ENCODE measurements at places on chromosomes 1 and 21.

GRCh38 chr1:222266223-222267196 is 281.4 kb downstream of the HHIPL2 start:
- no peak overlapping the region for H3K4me3 ChIP-seq
- H3K27ac ChIP-seq, result no peak overlapping the region
- no peak for DNase-seq
- no peaks in the 10 kb centered on the region for H3K36me3 ChIP-seq
- H3K27me3 ChIP-seq, result no peaks in the 10 kb centered on the region
- H3K4me1 ChIP-seq, result no peaks in the 10 kb centered on the region

DNA sequence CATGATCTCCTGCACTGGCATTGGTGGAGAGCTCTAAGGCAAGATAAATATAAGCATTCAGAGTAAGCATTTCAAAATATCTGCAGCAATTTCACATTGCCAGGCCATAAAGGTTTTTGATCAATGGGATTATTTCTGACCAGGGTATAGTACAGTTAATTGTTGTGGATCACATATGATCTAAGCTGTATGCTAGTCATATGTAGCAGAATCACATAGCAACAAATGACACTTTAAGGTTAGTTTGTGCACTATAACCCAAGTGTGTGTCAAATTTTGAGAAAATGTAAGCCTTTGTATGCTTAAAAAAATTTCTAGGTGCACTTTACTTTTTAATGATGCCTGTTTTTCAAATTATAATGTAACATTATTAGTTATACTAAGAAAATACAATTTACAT is 386.0 kb upstream of the ADAMTS5 start:
- H3K27ac ChIP-seq, result no peak overlapping the region
- no peak for DNase-seq
- no peaks in the 10 kb centered on the region for H3K27me3 ChIP-seq
- H3K4me1 ChIP-seq, result no peaks in the 10 kb centered on the region
- H3K4me3 ChIP-seq, result no peak overlapping the region

- H3K4me3 ChIP-seq, result no peak overlapping the region
- no peak overlapping the region for H3K27ac ChIP-seq
- DNase-seq, result no peak
Observed at GRCh38 chr21:38448671-38449385, 49.4 kb downstream of the ERG start.

DNA sequence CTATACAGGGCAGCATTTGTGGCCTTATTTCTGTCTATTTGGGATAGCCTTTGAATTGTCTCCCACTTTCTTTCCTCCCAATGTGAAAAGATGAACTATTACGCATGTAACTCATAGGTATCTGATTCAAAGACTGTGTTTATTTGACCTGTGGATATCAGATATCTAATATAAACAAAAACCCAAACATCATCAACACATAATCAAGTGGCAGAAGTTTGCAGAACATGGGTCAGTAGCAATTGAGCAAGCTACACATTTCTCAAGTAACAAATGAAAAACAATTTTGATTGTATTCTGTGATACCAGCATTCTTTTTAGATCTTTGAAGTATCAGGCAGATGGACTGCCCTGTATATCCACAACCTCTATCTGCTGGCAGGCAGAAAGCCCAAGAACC is 490.5 kb upstream of the ADGRL2 start:
- no peaks in the 10 kb centered on the region for H3K36me3 ChIP-seq
- no peaks in the 10 kb centered on the region for H3K4me1 ChIP-seq
- no peak for DNase-seq
- H3K4me3 ChIP-seq, result no peak overlapping the region
- H3K27me3 ChIP-seq, result no peaks in the 10 kb centered on the region
- H3K27ac ChIP-seq, result no peak overlapping the region

GRCh38 chr1:63828322-63829044 is 54.7 kb downstream of the ROR1 start:
- H3K36me3 ChIP-seq, result no peaks in the 10 kb centered on the region
- peaks cover 6% of the 10 kb centered on the region for H3K27me3 ChIP-seq
- H3K27ac ChIP-seq, result no peak overlapping the region
- H3K4me1 ChIP-seq, result no peaks in the 10 kb centered on the region

DNA sequence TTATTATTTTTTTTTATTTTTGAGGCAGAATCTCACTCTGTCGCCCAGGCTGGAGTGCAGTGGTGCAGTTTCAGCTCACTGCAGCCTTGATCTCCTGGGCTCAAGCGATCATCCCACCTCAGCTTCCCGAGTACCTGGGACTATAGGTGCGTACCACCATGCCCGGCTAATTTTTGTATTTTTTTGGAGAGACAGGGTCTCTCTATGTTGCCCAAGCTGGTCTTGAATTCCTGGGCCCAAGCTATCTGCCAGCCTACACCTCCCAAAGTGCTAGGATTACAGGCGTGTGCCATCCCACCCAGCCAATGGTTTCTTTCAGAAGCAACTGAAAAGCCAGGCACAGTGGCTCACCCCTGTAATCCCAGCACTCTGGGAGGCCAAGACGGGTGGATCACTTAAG is 2.3 kb downstream of the KRTCAP2 start:
- H3K36me3 ChIP-seq, result peaks cover 30% of the 10 kb centered on the region
- peaks cover 58% of the 10 kb centered on the region for H3K4me1 ChIP-seq
- DNase-seq, result no peak
- no peak overlapping the region for H3K4me3 ChIP-seq

DNA sequence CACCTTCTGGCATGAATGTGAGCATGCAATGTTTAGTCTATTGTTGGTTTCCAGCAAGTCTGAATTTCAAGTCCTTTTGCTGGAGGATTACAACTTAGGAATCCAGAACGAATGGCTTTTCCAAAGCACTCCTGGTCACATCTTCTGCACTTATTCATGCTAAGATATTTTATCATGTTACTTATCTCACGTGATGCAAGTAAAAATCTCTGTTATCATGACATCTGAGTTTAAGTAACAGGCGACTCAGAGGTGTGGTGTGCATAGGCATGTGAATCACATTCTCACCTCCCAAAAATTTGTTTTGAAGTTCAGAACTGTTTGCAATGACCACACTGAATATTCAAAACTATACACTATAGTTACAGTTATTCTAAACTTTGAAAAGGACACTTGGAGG is 204.8 kb upstream of the FGGY start:
- no peak for DNase-seq
- no peak overlapping the region for H3K4me3 ChIP-seq
- H3K36me3 ChIP-seq, result no peaks in the 10 kb centered on the region
- H3K27ac ChIP-seq, result no peak overlapping the region
- no peaks in the 10 kb centered on the region for H3K4me1 ChIP-seq

DNA sequence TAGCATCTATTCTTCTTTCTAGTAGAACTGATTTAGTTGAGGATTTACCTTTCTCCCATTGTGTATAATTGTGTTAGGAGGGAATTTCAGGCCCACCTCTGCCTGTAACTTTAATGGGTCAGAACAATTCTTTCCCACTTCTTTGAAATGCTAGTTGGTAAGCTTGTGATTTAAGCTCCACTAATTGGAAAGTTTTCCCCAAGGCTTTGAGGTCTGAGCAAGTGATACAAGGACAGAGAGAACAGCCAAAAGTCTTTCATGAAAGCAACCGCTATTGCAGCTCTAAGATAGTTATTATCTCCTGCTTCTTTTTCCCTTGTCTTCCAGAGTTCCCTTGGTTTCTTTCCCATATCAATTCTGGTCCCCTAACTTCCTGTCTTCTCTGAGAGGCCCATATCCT is 38.7 kb upstream of the PDC start:
- H3K4me1 ChIP-seq, result no peaks in the 10 kb centered on the region
- no peak for DNase-seq
- H3K4me3 ChIP-seq, result no peak overlapping the region
- H3K36me3 ChIP-seq, result no peaks in the 10 kb centered on the region

- H3K36me3 ChIP-seq, result no peaks in the 10 kb centered on the region
- no peak overlapping the region for H3K4me3 ChIP-seq
- peak overlapping the region; percentile 3 for H3K27ac ChIP-seq
- H3K27me3 ChIP-seq, result peaks cover 19% of the 10 kb centered on the region
- H3K4me1 ChIP-seq, result no peaks in the 10 kb centered on the region
- DNase-seq, result no peak
Observed at GRCh38 chr1:107480548-107481415, 339.9 kb downstream of the NTNG1 start.

DNA sequence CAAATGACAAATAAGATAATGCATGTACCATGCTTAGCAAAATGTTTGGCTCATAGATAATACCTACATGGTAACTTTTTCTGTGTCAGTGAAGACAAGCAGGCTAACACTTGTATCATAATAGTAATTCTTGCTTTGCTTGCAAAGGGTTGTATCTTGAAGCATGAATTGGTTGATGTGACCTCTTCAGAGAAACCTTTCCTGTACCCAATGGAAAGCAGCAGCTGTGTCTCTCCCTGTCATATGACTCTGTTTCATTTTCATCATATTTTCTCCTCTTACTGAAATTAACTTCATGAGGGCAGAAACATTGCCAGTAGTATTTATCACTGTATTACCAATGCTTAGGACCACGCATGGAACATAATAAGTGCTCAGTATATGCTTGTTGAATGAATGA is 4.4 kb downstream of the SH2D1B start:
- DNase-seq, result no peak
- H3K27ac ChIP-seq, result no peak overlapping the region
- no peak overlapping the region for H3K4me3 ChIP-seq

GRCh38 chr1:202835548-202836072 is 24.9 kb downstream of the PCAT6 start:
- peaks cover 60% of the 10 kb centered on the region for H3K4me1 ChIP-seq
- peak overlapping the region; percentile 38 for H3K4me3 ChIP-seq
- H3K27me3 ChIP-seq, result peaks cover 10% of the 10 kb centered on the region

- H3K4me1 ChIP-seq, result peaks cover 49% of the 10 kb centered on the region
- H3K36me3 ChIP-seq, result peaks cover 62% of the 10 kb centered on the region
- no peak for DNase-seq
- H3K4me3 ChIP-seq, result no peak overlapping the region
- no peak overlapping the region for H3K27ac ChIP-seq
Observed at GRCh38 chr1:89865498-89866382, 44.9 kb downstream of the LRRC8D start.

DNA sequence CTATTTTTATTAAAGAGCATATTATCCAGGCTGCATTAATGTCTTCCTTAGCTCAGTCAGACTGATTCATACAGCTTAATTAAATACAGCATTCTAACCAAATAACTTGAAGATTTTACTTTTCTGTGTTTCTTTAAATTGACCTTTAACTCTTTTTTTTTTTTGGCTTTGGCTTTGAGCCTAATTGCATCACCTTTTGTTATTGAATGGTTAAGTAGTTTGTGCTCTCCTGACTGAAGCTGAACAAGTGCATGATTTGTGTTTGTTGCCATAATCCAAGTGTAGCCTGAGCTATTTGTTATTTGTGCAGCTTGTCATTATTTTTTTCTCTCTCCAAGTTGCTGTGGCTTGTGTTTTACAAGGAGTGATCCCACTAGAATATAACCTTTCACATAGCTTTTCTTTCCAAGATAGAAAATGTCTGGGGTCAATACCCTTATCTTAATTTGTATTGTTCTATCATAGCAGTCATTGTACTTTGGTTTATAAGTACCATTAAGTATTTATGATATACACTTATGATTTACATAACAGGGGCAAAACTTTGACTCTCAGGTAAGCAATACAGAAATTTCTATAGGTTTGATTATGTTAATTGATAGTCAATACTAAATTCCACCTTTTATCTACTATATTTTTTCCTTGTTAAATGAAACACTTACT is 31.6 kb downstream of the CDC14A start:
- H3K4me1 ChIP-seq, result peaks cover 74% of the 10 kb centered on the region
- H3K36me3 ChIP-seq, result peaks cover 71% of the 10 kb centered on the region

GRCh38 chr1:225651872-225652728 is 823 bp downstream of the ENAH start:
- H3K4me1 ChIP-seq, result peaks cover 18% of the 10 kb centered on the region
- peaks cover 63% of the 10 kb centered on the region for H3K27me3 ChIP-seq
- H3K4me3 ChIP-seq, result peak overlapping the region; percentile 79
- H3K27ac ChIP-seq, result no peak overlapping the region

- no peak overlapping the region for H3K27ac ChIP-seq
- no peaks in the 10 kb centered on the region for H3K27me3 ChIP-seq
- peaks cover 55% of the 10 kb centered on the region for H3K36me3 ChIP-seq
- no peak for DNase-seq
- no peak overlapping the region for H3K4me3 ChIP-seq
Observed at GRCh38 chr1:199046618-199047017, 407.8 kb downstream of the PTPRC start.

All from activated naive CD4-positive, alpha-beta T cell treated with anti-CD3 and anti-CD28 coated beads, Interleukin-2, amount 10 ng/mL, durations not matched to agents 7 days and 5 days (primary cell).